Stimulated activated CD8-positive, alpha-beta memory T cell treated with anti-CD3 and anti-CD28 coated beads, Interleukin-7, amount 100 ng/mL, for 24 hours (primary cell): ENCODE measurements at places on chromosomes 12 and 14.

DNA sequence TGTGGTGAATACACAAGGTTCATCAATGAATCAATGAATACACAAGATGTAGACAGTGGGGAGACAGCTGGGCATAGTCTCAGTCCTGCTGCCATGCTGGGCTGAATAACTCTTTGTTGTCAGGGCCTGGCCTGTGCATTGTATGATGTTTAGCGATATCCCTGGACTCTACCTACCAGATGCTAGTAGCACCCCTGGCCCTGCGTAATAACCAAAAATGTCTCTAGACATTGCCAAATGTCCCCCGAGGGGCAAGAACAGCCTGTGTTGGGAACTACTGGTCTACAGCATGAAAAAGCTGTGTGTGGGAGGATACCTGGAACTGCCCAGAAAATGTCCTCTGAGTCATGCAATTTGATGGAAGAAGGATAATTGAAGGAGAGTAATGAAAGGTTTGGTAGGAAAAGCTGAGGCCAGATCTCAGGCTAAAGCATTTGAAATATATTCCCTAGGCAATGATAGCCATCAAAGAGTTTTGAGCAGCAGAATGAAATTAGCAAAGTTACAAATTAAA is 128.2 kb downstream of the TMEM30B start:
- DNase-seq: no peak

DNA sequence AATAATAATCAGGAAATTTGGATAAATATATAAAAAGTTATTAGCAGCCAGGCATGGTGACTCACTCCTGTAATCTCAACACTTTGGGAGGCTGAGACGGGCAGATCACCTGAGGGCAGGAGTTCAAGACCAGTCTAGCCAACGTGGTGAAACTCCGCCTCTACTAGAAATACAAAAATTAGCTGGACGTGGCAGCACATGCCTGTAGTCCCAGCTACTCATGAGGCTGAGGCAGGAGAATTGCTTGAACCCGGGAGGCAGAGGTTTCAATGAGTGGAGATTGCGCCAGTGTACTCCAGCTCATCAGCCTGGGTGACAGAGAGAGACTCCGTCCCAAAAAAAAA is 64.5 kb downstream of the SYT1 start:
- DNase-seq: no peak

- no peak for DNase-seq
These were observed 37.4 kb downstream of the SUSD6 start for GRCh38 chr14:69648480-69649451.

GRCh38 chr12:108618079-108618952 is 15.4 kb downstream of the SELPLG start:
- DNase-seq: peak; percentile 56

DNA sequence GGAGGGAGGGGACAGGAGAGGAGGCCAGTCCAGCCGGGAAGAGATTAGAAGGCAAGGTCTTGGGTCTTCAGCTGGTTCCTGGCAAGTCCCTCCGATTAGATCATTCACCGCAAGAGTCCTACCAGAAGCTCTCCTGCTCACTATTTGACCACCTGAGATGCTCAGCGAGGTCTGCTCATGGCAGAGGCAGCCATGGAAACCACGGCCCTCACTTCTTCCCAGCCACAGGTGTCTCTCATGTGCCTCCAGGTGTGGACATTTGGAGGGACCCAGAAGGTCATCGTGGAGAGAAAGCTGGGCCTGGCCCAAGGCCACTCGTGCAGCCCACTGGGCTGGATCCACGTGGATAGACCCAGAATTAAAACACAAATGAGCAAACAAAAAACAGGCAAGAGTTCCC is 99.5 kb downstream of the DICER1 start:
- DNase-seq: no peak
